ENCODE measurements at places on chromosomes 2 and 18.

DNA sequence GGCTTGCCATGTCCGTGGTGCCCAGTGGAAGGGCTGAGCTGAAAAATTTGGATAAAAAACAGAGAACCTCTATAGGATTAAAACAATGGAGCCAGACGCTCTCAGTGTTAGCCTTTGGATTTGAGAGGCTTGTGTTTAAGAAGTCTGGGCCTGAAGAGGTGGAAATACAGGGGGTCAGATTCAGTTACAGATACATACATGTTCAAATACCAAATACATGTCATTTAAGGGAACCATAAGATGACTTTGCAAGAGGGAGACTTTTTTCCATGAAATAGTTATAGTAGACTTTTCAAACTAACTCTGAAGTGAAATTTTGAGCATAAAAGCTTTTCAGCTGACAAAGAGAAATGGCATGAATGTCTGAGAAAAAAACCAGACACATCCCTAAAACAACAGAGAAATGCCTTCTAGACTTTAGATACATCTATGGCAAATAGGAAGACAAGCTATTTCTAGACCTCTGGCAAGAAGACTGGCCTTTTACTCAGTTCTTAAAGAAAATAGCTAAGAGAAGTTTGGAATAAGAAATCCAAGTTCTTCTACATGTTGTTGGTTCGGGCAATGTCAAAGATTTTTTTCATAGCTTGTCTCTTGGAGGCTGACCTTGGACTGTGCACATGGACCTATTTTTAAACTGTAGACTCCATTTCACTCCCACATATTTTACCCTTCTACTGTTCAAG is 112.9 kb downstream of the LTBP1 start:
- no peak for DNase-seq

- DNase-seq, result no peak
Measured at GRCh38 chr2:47950340-47951301, 44.3 kb upstream of the FBXO11 start.

GRCh38 chr2:241689306-241689705 is 2.7 kb upstream of the DTYMK start:
- DNase-seq, result no peak

DNA sequence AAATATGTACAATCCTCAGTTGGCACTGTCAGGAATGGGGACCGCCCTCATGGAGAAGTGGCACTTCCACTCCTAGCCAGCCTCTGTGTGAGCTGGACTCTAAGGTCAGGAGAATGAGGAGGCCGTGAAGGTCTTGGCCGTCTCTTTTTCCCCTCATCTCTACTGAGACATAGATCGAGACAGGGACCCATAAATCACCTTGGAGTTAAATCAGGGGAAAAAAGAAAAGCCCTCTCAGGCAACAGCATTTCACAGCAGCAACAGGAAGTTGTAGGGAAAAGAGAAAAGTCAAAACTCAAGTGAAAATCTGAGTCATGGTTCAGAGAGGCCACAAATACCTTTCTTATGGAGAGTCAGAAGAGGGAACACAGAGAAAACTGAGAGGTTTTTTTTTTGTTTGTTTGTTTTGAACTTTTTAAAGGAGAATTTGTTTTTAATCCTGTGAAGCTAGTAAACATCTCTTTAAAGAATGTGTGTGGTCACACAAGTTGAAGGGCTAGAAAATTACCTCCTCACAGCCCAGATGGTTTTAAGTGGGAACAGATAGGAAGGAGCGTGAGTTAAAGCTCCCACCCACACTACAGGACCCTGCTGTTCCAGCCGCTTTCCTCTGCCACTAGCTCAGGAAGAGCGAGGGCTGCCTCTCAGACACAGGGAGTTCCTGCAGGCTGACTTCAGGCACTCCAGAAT is 30.6 kb upstream of the CYP1B1 start:
- peak; percentile 26 for DNase-seq

DNA sequence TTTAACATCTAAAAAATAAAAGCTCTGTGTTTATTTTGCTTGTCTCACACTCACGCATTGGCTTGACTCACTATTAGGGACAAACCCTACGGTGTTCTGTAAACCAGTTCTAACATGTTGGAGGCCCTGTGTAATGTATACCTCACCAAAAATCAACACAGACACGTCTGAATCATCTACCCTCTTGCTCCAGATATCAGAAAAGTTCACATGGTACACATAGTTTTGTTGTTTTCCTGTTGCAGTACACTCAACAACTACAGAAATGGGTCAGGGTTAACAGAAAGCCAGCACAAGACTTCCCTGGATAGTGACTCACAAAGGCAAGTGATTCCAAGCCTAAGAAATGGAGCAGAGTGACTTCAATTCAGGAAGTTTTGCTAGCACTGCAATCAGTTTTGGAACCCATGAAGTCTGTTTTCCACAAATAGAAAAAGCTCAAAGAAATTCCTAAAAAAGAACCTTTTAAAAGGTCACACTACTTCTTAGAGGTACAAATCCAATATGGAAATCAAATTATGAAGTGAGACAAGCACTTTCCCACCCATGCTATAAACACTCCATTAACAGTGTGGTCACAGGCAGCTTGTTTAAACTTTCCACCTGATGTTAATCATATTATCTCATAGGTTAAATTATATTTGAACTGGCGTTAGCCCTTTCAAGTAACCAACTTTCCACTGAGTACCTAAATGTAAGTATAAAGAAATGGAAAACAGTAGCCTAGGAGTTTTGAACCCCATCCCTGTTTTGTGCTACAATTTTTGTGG is 87.4 kb downstream of the GAREM1 start:
- peak; percentile 96 for DNase-seq

- peak; percentile 18 for DNase-seq
Measured at GRCh38 chr2:225400060-225400511, 576 bp downstream of the NYAP2 start.

DNA sequence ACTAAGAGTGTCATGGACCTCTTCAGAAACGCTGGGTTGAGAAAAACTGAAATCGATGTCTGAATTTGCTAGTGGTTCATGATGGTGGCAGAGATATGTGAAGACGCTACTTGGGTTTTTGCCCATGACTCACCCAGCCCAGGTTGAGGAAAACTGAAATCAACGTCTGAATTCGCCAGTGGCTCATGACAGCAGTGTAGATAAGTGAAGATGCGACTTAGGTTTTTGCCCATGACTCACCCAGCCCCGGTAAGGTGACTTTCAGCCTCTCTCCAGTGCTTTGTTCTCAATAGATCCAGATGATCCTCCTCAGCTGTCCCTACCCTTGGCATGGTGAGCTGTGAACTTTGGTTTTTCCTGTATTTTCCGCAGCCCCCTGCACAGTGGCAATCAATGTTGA is 105.3 kb upstream of the SIX3 start:
- no peak for DNase-seq

DNA sequence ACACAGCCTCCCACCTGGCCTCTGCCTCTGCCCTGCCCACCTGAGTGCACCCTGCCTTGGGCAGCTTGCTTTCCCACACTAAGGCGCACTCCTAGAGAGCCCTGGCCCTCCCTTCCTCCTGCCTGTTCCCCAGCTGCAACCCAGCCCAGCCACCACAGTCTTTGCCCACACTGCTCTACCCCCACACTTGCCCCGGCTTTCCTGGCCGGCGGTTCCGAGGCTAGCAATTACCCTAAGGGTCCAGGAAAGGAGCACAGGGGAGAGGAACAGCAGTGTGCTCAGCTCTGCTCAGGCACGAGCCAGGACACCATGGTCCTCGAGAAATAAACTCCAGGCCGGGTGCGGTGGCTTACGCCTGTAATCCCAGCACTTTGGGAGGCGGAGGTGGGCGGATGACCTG is 237.8 kb upstream of the RAB6C start:
- no peak for DNase-seq

- DNase-seq, result peak; percentile 22
Measured at GRCh38 chr2:133641497-133641896, 73.2 kb upstream of the NCKAP5 start.
